Activated CD8-positive, alpha-beta memory T cell treated with anti-CD3 and anti-CD28 coated beads for 1 hour (primary cell): ENCODE measurements at places on chromosomes 13 and 19.

- no peak for DNase-seq
Measured at GRCh38 chr13:97205465-97205864, 16.7 kb upstream of the MBNL2 start.

GRCh38 chr19:24040621-24041020 is 46.4 kb upstream of the ZNF254 start:
- DNase-seq: no peak

DNA sequence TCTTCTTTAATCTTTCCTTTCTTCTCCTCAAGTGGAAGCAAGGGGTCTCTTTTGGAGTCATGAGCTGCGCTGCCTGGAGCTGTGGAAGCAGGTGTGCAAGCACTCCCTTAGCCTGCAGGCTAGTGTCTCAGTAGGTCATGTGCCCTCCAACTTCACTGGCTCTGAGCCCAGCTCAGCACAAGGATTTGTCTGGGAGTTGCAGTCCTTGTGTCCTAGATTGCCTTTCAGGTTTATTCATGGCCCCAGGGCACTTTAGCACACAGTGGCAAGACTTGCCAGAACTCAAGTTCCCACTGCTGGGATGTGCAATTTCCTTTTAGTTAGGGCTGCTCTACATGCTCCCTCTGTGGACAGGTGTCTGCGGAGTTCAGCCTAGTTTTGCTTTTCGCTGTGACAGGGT is 211.7 kb downstream of the LIG4 start:
- DNase-seq: no peak

- DNase-seq: no peak
Measured at GRCh38 chr13:85665286-85665685, 133.9 kb downstream of the SLITRK6 start.

DNA sequence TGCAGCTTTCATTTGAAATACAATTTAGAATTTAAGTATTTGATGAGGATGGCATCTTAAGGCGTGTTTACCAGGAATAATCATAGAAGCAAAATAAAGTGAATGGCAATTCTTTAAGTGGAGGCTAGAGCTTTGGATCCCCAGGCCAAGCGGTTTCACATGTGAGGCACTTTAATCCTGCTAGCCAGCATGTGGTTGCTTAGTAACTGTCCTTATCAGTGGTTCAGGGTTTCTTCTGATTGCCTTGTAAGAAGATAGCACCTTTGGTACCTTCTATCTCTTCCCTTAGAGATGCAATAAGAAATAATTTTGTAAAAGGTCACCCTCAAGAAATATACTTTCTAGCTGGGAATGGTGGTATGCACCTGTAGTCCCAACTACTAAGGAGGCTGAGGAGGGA is 38.9 kb upstream of the SERP2 start:
- DNase-seq: no peak

DNA sequence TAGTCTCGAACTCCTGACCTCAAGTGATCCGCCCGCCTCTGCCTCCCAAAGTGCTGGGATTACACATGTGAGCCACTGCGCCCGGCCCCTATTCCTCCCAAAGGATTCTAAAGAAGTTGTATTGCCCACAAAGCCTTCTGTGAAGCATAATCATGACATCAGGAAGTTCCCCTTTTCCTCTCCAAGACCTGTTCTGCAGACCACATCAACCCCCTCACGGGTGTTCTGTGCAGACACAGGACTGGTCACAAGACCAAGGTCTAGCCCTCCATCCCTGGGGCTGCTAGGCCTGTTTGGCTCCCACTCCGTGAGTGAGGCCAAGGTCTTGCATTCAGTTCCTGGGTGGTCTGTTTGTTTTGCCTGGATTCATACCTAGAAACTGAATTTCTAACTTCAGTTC is 178.1 kb downstream of the FLT1 start:
- no peak for DNase-seq

DNA sequence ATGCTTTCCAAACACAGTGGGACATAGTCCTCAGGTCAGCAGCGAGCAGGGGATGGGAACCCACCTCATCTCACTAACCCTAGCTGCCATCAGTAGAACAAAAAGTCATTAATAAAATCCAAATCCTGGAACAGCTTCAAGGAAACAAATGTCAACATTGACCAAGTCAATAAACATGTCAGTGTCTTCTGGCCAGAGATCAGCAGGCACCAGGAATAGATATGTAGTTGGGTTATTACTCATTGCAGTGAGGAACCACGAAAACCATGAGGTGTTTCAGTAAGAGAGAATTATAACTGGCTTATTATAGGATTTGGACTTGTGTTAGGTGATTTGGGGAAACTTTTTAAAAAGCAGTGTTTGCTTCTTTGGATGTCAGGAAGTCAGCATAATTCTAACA is 17.1 kb upstream of the CD33 start:
- DNase-seq: no peak

DNA sequence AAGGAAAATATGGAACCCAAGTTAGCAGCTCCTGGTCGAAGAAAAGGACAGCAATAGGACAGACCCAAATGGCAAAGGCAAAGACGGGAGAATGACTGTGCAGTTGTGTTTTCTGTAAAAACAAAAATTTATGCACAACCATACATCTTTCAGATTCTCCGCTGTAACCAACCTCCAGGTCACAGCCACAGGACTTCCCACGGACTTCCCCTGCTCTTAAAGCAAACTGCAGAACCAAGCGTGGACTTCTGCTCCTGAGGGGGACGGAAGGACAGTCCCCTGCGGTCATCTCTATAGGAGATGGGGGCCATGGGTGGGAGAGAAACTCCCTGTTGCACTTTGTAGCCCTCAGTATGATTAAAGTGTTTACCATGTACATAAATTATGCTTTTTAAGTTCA is 2.5 kb downstream of the GRTP1 start:
- DNase-seq: no peak

DNA sequence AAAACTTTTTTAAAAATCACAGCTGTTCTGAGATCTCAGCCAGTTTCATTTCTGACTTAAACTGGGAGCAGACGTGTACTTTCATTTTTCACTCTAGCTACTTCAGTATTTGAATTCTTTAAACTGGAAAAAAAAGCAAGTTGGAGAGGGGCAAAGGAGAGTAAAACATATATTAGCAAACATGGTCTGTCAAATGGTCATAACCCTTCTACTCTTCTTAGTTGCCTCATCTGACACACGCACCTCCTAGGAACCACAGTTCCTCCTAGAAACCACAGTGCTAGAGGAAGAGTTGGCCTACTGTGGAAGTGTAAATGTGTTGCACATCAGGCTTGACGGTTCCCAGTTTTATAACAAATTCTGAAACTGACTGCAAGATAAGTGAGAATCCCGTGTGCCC is 47.2 kb downstream of the TM9SF2 start:
- DNase-seq: no peak

- DNase-seq: no peak
Measured at GRCh38 chr19:54160182-54160811, 776 bp upstream of the LENG1 start.

GRCh38 chr19:48444936-48445200 is 915 bp upstream of the GRWD1 start:
- no peak for DNase-seq

DNA sequence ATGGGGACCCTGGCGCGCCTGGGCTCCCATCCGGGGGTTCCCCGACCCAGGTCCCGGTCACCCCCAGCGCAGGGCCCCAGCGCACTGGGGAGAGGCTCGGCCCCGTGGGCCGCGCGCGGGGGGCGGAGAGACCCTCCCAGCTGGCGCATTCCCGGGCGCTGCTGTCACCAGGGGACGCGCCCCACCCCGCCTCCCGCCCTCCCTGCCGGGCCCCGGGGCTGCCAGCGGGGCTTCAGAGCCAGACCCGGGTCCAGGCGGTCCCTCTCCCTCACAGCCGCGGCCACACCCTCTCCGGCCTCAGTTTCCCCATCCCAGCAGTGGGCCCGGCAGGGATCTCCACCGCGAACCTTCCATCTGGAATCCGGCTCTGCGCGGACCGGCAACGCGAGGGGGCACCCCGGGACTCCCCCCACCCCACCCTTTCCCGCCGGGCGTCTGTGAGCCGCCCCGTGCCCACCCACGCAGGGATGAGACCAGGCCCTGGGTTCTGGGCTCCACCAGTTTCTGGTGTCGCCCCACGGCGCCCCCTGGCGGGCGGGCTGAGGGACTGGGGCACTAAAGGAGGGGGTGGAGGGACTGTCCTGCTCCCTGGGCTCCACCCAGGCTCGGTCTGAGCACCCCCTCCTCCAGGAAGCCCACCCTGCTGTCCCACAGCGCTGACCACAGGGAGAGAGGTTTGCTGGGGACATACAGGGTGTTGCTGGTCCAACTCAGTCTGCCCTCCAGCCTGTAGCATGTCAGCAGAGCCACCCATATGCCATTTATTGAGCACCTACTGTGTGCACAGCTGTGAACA is 878 bp upstream of the ADAMTSL5 start:
- peak; percentile 62 for DNase-seq

DNA sequence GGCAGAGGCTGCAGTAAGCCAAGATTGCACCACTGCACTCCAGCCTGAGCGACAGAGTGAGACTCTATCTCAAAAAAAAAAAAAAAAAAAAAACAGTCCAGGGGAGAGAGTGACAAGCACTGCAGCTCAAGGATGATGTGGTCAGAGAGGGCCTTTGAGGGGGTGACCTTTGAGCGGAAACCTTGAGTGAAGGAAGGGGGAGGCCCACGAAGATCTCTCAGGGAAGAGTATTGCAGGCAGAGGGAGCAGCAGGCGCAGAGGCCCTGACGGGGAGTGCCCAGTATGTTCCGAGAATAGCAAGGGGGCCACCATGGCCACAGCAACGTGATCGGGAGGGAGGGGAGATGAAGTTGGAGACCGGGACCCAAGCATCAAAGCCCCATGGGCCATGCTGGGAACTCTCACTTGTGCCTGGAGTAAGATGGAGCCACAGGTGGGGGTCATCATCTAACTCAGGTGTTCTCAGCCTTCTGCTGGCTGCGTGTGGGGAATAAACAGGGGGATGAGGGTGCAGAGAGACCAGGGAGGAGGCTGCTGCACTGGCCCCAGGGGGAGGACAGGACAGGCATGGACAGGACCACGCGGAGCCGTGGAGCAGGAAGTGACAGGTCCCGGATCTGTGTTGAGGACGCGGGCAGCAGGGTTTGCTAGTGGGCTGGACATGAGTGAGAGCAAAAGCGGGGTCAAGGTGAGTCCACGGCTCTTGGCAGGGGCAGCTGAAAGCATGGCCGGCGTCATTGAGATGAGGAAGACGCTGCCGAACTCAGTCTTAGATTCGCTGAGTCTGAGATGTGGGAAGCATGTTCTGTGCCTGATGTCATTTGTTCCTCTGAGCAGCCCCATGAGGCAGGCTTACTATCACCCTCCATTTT is 60.4 kb downstream of the DPF1 start:
- no peak for DNase-seq

DNA sequence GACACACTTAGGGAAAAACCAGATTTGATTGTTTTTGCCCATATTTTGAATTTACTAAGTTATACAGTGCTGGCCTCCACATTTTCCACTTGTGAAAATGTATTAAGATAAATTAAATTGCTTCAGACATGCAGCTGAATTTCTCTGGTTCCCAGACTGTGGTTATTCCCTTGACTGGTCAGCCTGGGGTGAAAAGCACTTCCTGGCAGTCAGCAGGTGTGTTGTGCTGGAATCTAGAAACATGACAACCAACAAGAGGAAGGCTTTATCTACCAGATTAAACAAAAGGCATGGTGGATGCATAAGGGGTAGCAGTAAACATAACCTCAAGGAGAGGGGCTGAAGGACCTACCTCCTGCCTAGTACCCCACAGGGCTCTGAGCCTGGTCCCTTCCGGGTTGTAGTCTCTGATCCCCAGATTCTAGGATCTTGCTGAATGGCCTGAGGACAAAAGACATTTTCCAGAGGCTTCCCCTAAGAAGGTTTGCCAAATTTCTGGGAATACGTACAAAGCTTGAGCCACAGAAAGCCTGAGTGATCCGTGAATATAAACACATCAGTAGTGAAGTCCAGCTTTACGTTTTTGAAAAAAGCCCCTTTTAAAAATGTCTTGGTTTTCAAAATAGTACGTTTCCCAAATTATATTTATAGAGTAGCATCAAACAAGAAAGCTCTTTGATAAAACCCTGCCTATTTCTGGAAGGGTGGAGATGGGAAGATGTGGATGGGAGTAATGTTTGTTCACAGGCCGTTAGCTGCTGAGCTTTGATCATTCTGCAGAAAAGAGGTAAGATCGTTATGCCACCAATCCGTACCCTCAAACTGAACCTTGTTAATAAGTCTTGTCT is 133.4 kb downstream of the LACC1 start:
- DNase-seq: no peak

DNA sequence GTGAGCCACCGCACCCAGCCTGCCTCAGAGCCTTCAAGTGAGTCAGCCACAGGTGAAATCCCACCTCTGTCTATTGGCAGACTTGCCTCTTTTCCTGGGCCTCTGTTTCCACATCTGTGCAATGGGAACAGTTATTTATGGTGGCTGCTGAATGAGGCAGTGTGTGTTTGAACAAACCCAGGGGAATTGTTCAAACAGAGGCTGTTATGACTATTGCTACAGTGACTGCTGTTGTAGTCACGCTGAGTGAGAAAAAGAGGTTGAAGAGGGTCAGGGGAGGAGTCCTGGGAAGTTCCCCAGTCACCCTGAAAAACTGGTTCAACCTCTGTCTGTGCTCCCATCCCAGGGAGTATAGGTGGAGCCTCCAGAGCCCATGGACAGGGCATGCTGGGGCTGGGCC is at the start of gene CEACAM19:
TSS of gene CEACAM19 (plus strand) at position 83 of the 400 bp plus-strand sequence. CDS start 450 bp downstream, outside the sequence.
- DNase-seq: no peak

GRCh38 chr19:17778251-17778967 is 16.5 kb upstream of the B3GNT3 start:
- DNase-seq: peak; percentile 19

- DNase-seq: no peak
Measured at GRCh38 chr13:51733374-51734298, 70.3 kb downstream of the DHRS12 start.

GRCh38 chr13:43805071-43805468 is 18.3 kb upstream of the ENOX1 start:
- DNase-seq: no peak

- no peak for DNase-seq
Measured at GRCh38 chr19:54453921-54454780, 5.2 kb downstream of the LENG8 start.

- no peak for DNase-seq
Measured at GRCh38 chr19:50500060-50500752, 10.8 kb downstream of the JOSD2 start.

DNA sequence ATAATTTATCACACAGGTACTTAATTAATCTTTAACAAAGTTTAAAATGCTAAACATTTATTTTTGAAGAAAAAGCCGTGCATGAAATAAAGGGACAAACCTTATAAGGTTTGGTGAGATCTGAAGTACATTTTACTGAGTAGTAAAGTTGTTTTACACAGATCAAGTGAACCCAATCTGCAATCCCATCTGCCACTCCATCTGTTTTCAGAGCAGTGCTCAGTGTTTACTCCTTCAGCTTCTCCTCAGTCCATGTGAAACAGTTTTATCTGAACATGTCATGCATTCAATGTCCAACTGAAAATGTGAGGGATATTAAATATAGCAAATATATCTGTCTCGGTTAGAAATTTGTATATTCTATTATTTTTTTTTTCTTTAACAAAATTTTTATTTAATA is 166.8 kb downstream of the MAB21L1 start:
- no peak for DNase-seq

DNA sequence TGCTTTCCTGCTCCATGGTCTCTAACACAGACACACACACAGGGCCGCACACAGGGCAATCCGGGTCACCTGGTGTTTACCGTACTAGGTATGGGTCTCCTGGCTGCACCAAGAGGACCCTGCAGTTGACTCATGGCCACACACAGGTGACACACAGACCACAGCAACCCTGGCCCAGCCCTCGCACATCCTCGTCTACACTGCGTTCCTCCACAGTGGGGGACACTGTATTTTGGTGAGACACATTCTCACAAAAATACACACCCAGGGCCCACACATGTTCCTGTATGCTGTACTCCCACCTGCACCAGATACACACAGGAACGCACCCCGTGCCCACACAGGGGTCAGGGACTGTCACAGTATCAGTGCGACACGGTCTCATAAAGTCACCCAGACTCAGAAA is 12.8 kb downstream of the PDE4A start:
- no peak for DNase-seq
